ENCODE measurements at places on chromosomes 6 and 20.

GRCh38 chr6:161949531-161949930, 675.7 kb upstream of the AGPAT4 start:
- DNase-seq = no peak

GRCh38 chr20:17987988-17988387, 19.2 kb downstream of the MGME1 start:
- no peak for DNase-seq

- DNase-seq = no peak
Measured at GRCh38 chr20:5820738-5821137, 70.5 kb downstream of the SHLD1 start.

- no peak for DNase-seq
Measured at GRCh38 chr6:96876886-96877545, 20.7 kb downstream of the NDUFAF4 start.

DNA sequence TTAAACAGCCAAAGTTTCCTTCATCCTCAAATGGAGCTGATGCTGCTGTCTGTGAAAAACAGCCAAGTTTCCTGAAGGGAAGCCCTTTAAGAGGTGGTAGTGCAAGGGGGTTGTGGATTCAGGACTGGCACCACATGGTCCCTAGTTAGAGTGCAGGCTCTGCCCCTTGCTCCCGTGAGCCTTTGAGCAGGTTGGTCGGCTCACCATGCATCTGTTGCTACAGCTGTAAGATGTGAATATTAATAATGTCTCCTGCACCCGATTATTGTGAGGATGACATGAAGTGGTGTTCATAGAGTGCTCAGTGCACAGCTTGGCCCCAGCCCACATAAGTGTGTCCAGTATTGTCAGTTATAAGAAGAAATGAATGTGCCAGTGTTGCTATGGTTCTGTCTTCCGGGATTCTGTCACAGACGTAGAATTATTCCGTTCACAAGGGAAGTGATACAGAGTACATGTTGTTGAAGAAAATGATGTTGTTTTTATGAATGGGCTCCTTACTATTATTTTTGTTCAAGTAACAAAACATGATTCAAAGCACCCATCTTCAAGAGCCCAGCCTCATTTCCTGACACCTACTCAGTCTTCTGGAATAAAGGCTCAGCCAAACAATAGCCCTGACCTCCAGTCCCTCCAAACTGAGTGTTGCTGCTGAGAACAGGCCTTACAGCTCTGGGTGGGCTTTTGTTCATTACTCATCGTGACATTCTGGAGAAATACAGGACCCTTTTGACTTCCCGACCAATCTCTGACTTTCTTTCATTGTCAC, 2.9 kb upstream of the PKIG start:
- DNase-seq = no peak

DNA sequence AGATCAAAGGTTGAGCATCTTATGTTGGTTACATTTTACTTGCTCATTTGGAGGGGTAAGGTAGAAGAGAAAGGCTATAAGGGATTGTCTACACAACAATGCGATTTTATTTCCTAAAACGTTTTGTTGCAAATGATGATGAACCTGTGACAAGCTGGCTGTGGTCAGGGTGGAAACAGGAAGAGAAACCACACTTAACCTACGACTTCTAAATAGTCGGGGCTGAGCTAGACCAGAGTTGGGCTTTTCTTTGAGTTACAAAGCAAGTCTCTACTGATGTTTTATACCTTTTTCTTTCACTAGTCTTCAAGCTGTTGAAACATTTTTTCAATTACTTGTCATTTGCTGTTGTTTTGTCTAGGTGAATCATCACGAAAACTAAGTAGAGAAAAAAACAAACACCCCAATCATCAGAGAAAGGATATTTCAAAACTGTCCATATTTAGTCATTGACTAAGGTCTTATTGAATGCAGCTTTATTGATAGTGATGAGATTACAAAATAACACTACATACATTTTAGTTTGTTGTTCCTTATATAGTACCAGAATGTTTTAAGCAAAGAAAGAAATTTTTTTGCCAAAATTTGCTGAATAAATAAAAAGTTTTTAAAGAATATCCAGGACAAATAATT, 18.0 kb downstream of the KLHL31 start:
- peak; percentile 24 for DNase-seq

DNA sequence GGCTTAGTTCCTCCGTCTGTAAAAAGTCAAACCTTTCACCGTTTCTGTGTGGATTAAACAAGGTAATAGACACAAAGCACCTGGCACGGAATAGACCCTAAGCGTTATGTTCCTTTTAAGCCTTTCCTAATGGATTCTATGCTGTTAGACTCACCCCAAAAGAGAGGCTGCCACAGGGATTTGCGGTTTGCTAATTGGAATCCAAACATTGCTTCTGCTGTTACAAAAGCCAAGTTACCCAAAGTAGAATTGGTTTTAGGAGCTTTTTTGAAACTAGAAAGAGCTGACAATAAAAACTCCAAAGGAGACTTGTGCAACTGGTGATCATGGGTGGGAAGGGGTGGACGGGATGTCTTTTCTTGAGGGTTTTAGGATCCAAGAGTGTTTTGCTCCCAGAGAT, 178.0 kb downstream of the BMP7 start:
- DNase-seq = no peak

- no peak for DNase-seq
Measured at GRCh38 chr20:50797142-50797541, 2.3 kb downstream of the BCAS4 start.

- no peak for DNase-seq
Measured at GRCh38 chr20:52110456-52110855, 81.1 kb downstream of the ZFP64 start.

GRCh38 chr20:6081236-6081635, 27.4 kb upstream of the LRRN4 start:
- DNase-seq = no peak

GRCh38 chr6:35453236-35453635, 1.1 kb downstream of the FANCE start:
- no peak for DNase-seq

GRCh38 chr20:51132279-51132678, 109.4 kb upstream of the KCNG1 start:
- no peak for DNase-seq

DNA sequence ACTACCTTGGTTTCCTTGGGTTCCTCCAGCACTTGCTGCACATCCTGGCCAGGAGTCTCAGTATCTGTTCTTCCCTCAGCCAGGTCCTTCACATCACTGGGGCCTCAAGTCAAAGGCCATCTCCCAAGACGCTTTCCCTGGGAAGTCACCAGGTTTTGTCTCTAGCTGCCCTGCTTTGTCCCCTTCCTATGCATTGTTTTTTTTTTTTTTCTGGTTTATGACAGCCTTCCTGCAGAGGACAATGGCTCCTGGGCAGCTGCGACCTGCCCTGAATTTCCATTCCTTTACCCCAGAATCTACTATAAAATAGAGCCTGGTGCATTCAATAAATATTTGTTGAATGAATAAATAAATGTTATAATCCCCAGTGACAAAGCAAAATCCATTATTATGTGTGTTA, 687.3 kb downstream of the QKI start:
- no peak for DNase-seq

DNA sequence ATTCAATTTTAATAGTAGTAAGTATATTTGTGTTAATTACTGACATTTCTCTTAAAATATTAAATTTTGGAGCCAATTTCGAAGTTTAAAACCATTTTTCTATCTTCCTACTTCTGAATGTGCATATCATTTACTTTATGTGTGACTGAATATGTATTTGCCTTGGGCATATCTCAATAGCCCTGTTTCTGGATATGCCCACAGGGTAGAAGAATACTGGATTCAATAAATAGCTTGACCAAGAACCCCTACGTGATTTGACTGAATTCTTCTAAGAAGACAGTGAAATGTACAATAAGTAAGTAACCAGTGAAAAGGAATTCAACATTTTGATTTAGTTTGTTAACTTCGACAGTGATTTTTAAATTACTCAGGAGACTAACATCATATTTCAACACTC, 7.8 kb downstream of the HMGN3 start:
- DNase-seq = no peak

DNA sequence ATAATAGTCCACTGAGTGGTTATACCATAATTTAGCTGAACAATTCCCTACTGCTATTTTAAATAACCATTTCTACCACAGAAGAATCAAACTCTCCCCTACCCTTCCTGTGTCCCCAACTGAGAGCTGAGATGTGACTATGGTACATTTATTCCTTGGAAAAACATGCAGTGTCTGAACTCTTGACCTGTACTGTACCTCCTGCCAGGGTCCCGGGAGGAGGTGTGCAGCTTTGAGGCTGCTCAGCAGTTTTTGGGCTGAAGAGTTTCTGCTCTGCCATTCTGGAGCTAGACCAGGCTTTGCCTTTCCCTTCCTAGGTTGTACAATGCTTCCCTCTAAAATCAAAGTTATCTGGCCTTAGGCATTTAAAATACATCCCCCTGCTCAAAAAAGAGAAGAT, 275.1 kb upstream of the SGK1 start:
- no peak for DNase-seq

DNA sequence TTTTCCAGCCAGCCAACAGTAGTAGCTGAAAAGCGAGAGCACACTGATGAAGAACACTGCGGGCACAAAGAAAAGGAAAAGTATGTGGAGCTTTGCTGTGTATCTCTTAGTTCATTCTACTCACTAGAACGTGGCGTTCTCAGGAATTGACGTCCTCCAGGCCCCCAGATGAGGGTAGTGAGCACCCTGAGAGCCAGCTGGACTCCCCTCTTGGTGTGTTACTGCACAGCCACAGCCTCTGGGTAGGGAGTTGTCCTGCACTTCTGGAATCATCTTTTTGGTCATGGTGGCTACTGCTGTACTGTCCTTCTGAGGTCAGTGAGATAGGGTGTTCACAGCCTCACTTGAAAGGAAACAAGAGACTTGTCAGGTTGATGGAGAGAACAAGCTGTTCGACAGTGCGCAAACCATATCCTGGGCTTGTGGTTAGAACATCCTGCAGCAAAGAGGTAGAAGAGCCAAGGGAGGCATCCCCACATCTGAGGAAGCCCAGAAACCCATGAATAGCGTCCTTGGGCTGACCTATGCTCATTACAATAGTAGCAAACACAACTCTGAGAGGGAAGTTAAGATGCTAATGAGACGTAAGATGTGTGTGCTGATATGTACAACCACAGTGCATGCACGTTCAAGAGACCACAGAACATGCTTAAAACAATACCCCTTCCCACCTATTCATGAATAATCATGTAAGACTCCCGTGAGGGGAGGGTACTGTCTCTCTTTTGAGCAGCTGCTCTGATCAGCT, 14.6 kb upstream of the HLA-F start:
- no peak for DNase-seq

GRCh38 chr6:16698162-16698533, 63.1 kb downstream of the ATXN1 start:
- DNase-seq = no peak

DNA sequence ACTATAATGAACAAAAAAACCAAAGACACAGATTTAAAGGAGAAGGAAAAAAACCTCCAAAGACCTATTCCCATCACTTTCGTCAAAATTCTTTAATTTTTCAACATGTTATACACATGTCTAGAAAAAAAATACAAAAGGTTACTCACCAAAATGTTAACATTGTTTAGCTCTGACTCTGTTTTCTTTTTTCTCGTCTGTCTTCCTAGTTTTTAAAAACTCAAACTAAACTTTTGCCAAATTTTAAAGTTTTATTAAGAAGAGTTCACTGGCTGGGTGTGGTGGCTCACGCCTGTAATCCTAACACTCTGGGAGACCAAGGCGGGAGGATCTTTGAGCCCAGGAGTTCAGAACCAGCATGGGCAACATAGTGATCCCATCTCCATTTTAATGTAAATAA, 10.8 kb downstream of the MCUR1 start:
- no peak for DNase-seq

GRCh38 chr6:92460133-92460532, 959.2 kb downstream of the EPHA7 start:
- no peak for DNase-seq

DNA sequence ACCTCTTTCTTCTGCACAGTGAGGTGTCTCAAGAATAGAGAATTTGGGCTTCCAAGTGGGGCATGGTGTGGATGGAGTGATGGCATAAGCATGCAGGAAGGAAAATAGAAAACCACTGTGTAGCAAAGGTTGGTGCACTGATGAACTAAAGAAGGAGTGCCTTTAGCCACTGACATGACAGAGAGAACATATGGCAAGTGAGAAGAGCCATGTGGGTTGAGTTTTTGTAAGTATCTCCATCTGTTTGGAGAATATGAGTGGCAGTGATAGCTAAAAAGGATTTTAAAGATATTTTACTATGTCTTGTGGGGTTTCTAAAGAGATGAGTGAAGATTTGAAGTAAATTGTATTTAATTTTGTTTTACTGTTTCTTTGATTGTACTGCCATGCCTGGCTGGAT, 160.5 kb upstream of the GRIK2 start:
- DNase-seq = no peak

Measured in stimulated activated CD4-positive, alpha-beta T cell treated with anti-CD3 and anti-CD28 coated beads, Interleukin-4, amount 100 ng/mL, for 4 hours (primary cell).